Bronchial epithelial cell (primary cell): ENCODE measurements at places on chromosomes 4 and X.

- no peak for DNase-seq
Observed at GRCh38 chr4:65968831-65969558, 298.7 kb upstream of the EPHA5 start.

- no peak for DNase-seq
Observed at GRCh38 chr4:124873361-124874171, 161.0 kb upstream of the ANKRD50 start.

DNA sequence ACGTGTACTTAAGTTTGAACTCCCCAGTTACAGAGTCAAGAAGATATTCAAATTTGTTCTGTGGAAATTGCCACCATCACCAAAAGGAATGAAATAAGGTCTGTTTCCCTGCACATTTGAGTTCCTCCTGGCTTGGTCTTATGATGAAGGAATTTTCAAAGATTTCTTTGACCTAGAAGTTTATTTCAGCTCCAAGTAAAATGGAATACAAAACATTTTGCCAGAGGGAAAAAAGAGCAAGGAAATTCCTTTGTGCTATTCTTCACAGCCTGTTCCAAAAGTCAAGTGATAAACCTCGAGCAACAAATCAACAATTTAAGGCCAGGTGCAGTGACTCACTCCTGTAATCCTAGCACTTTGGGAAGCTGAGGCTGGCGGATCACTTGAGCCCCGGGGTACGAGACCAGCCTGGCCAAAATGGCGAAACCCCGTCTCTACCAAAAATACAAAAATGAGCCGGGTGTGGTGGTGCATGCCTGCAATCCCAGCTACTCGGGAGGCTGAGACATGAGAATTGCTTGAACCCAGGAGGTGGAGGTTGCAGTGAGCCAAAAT lies 3.4 kb downstream of the NKRF start:
- DNase-seq: peak; percentile 16

DNA sequence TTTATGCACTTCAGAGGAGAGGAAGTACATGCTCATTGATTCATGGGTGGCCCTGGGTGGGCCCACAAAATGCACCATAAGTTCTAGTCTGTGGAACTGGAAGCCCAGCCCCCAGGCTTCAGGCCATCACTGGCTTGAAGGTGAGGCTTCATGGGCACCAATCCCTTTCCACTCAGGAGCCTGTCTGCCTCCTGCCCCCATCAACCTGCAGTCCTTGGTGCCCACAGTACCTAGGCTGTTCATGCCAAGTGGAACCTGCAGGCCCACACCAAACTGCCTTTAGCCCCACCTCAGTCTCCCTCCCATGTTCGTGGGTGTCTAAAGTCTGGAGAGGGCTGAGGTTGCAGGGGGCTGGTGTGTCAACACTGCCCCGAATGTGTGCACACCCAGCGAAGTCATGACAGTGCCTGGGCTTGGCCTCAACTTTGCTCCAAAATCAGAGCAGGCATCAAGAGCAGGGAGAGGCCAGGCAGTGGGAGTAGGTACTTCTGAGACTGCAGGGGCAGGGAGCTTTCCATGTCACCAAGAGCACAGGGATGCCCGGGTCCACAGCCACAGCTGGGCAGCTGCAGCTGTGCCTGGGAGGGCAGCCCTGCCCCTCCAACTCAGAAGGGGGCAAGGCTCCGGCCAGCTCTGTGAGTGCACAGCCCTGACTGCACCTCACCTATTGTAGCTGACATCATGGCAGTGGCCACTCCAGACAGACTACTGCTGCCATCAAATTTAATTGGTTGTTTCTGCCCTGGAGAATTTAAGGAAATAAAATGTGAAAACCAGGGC lies 1250.4 kb upstream of the IGFBP7 start:
- DNase-seq: no peak
